CD4-positive, alpha-beta T cell treated with Interleukin-4 for 4 hours (primary cell): ENCODE measurements at places on chromosomes 2 and 18.

DNA sequence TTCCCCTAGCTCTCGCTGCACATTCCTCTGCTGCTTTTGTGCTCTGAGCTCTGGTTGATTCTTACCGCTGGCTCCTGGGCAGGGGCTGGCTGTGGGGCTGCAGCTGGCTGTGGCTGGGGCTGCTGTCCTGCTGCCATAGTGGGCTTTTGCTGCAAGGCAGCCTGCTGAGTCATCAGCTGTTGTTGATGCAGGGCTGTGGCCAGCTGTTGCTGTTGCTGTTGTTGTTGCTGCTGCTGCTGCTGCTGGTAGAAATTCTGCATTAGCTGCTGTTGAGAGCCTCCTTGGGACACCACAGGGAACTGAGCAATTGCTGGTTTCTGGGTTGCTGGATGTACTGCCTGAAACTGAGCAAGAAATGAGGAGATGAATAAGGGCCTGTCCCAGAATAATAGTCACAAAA lies 77.2 kb upstream of the NFU1 start:
- no peak for DNase-seq

DNA sequence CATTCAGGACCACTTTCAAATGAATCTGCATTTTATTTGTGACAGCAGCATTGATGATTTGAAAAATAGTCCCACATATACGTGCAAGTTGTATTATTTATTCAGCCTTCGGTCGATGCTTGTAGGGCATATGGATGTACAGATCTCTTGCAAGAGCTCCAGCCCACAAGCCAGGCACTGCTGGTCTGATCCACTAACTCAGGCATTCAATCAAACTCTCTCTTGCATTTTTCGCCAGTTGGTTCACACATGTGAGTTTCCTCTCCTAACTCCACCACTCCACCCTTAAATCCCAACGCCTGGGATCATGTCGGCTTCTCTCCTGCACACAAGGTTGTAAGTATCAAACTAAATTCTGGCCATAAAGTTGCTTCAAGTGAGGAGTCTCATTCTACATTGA lies 318.7 kb downstream of the CYP26B1 start:
- no peak for DNase-seq

DNA sequence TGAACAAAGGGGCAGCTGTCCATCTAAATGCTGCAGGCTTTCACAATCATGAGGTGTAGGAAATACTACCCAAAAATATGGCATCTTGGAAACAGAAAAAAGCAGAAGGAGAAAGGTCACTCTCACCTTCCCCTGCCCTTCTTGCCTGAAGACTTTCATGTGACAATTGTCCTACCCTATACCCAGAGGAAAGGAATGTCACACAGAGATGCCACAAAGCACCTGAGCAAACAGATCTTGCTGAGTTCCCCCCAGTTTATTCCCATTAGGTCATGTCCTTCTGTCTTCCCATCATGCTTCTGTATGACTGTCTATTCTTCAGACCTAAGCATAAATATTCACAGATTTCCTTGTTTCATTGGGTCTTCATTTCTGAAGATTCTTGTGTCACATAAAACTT lies 116.6 kb upstream of the MSH6 start:
- DNase-seq = no peak

GRCh38 chr2:160911258-160911657 lies 249.0 kb upstream of the TANK start:
- no peak for DNase-seq

- no peak for DNase-seq
These were observed 9.4 kb upstream of the SLC38A11 start for GRCh38 chr2:164964700-164965099.

- DNase-seq = peak; percentile 22
These were observed 1.7 kb upstream of the ESCO1 start for GRCh38 chr18:21602299-21602587.
